ENCODE measurements at places on chromosomes 1 and 21. TPM values are rescaled to one million over a fixed set of nuclear protein-coding genes. Genes with fewer than 3 reads are reported as not detected.

Gene XCL2
- 1.1 TPM for total RNA-seq

Gene LCE2C
- total RNA-seq = not detected

DNA sequence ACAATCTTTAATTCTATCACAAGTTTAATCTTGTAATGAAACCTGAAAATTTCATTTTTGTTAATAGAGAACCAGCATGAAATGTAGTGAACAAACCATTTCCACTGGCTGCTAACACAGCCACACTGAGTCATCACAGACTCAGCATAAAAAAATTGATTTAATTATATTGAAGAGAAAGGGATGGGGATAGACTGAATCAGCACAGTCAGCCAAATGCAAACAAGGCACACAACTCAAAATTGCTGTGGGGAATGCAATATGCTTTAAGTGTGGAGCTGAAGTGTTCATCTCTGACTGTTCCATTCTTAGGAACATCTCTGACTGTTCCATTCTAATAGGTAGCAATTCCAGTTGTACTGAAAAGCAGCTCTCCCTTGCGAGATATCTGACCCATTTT lies 299.8 kb downstream of the MRPL39 start:
- DNase-seq = no peak
- H3K27me3 ChIP-seq = peaks cover 1% of the 10 kb centered on the region
- H3K27ac ChIP-seq = no peak overlapping the region
- no peaks in the 10 kb centered on the region for H3K4me1 ChIP-seq

- DNase-seq = no peak
- H3K36me3 ChIP-seq = no peaks in the 10 kb centered on the region
- H3K4me3 ChIP-seq = no peak overlapping the region
- H3K27me3 ChIP-seq = no peaks in the 10 kb centered on the region
Measured at GRCh38 chr1:31432592-31433395, 19.8 kb downstream of the SERINC2 start.

DNA sequence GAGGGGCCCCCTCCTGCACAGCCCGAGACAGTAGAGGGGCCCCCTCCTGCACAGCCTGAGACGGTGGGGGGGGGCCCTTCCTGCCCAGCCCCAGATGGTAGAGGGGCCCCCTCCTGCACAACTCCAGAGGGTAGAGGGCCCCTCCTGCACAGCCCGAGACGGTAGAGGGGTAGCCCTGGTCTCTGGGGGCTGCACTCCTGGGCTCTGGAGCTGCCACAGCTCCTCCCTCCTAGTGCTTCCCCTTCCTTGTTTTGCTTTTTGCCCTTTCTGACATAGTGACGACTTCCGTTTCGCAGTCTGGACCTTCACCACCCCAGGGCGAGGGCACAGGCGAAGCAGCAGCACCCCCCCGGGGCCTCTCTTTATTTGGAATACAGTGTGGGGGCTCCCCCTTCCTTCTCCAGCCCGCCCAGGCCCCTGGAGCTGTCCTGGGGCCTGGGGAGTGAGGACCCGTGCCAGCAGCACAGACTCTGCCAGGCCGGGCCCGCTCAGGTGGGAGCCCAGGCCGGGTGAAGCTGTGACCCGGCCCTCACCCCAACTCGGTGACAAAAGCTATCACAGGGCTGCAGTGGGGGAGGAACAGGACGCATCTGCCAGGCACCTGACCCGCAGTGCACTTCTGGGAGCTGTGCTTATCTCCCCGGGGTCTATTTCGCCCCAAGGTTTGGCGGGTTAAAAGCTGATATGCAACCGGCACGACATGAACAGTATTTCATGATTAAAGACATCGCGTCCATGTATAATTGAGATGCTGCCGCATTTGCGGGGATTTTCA lies 1.1 kb upstream of the PRXL2B start:
- peak overlapping the region; percentile 83 for H3K4me3 ChIP-seq
- H3K4me1 ChIP-seq = peaks cover 48% of the 10 kb centered on the region
- H3K27me3 ChIP-seq = no peaks in the 10 kb centered on the region
- peak overlapping the region; percentile 92 for H3K27ac ChIP-seq
- no peaks in the 10 kb centered on the region for H3K36me3 ChIP-seq

GRCh38 chr1:202376247-202376646 lies 27.7 kb downstream of the PPP1R12B start:
- no peak overlapping the region for H3K4me3 ChIP-seq
- peaks cover 25% of the 10 kb centered on the region for H3K4me1 ChIP-seq
- H3K27ac ChIP-seq = no peak overlapping the region
- peaks cover 5% of the 10 kb centered on the region for H3K36me3 ChIP-seq
- no peak for DNase-seq
- H3K27me3 ChIP-seq = no peaks in the 10 kb centered on the region

Gene KRTAP21-2
- total RNA-seq = not detected

DNA sequence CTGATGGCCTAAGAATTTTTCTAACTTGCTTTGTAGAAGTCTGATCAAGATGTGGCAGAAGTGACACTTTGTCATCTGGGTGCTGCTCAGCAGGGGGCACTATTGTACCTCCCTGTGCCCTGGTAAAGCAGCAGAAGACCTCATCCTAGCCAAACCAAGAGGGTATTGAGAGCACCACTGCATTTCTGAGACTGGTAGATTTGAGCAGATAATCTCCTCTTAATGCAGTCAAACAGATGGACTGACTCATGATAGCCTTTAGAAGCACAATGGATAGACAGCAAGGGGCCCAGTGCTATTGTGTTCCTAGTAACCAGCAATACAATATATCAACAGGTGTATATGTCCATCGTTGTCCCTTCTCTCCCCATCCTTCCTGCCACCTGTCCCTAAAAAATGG lies 5.7 kb downstream of the TPM3 start:
- H3K27ac ChIP-seq = no peak overlapping the region
- peaks cover 10% of the 10 kb centered on the region for H3K4me1 ChIP-seq
- no peaks in the 10 kb centered on the region for H3K27me3 ChIP-seq
- H3K36me3 ChIP-seq = peaks cover 15% of the 10 kb centered on the region
- peak; percentile 86 for DNase-seq

GRCh38 chr1:67809887-67810286 lies 23.4 kb downstream of the GNG12 start:
- DNase-seq = no peak
- H3K27ac ChIP-seq = no peak overlapping the region
- H3K36me3 ChIP-seq = no peaks in the 10 kb centered on the region
- no peak overlapping the region for H3K4me3 ChIP-seq

DNA sequence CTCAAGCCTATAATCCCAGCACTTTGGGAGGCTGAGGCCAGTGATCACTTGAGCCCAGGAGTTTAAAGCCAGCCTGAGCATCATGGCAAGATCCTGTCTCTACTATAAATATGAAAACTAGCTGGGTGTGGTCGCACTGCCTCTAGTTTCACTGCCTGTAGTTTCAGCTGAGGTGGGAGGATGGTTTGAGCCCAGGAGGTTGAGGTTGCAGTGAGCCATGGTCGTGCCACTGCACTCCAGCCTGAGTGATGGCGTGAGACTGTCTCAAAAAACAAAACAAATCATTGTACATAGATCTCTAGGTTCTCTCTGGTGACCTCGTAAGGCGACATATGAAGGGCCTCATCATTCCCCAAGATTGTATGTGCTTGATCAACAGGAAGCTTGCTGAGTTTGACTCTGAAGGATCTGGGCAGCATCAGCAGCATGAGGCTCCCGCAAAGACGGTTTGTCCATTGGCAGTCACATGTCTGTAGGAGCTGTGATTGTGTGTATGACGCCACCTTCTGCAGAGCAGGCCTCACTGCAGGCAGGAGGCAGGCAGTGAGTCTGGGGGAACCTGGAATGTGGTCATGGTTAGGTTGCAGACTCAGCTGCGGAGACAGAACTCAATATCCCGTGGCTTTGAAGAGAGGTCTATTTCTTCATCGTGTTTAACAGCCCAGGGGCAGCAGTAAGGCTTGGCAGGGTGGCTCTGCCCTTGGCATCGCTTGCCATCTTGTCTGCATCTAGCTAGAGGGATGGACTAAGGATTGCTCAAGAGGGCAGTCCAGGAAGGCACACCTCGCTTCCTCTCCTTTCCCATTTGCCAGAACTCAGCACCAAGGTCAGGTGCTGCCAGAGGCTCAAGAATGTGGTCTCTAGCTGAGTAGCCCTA lies 14.0 kb downstream of the ATP5PO start:
- DNase-seq = peak; percentile 32
- no peaks in the 10 kb centered on the region for H3K4me1 ChIP-seq
- H3K36me3 ChIP-seq = peaks cover 41% of the 10 kb centered on the region
- H3K4me3 ChIP-seq = no peak overlapping the region
- no peak overlapping the region for H3K27ac ChIP-seq

DNA sequence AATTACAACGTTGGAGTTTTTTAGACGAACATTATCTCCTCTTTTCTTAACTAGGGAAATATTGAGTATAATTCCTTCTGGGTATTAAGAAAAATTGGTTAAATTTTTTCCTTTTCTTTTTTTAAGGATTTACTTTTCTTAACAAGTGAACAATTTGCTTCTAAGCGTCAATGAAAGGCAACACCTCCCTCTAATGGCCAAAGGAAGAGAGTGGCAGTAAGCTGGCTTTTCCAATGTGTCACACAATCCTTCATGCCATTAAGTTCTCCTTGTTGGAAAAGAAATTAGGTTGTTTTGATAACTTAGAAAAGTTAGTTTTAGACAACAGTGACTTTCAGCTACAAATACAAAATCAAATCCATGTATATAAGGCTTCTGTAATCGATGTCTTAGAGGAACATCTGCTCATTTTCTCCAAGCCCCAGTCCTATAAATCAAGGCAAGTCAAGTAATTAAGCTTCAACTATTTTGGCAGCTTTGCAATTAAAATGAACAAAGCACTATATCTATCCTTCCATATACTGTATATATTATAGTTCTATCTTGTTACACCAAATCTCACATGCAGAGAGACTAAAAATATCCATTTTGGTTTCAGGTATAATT lies 62.8 kb downstream of the EDEM3 start:
- no peaks in the 10 kb centered on the region for H3K27me3 ChIP-seq
- no peak for DNase-seq
- H3K4me1 ChIP-seq = peaks cover 13% of the 10 kb centered on the region
- H3K27ac ChIP-seq = no peak overlapping the region
- no peak overlapping the region for H3K4me3 ChIP-seq

DNA sequence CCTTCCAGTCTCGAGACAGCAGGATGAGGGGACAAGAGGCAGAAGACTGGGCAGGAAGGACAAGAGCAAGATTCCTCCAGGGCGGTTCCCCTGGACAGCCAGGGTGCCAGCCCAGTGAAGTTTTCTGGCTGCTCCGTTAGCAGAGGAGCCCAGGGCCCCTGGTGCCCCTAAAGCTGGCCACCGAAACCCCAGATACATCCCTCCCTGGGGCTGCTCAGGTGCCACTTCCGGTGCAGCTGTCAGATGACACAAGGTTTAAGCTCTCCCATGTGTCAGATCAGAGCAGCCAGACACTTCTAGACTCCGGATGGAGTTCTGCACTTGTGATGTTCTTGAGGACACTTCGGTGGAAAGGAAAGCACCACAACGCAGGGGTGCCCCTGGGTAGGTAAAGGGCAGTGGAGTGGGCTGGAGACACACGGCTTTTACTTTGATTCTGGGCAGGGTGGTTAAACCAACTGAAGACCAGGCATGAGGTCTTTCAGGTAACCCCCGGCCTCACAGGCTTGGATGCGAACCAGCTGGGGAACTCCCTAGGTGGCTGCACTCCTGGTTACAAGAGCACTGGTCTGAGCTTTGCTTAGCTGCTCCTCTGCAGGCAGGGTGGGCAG lies 85.7 kb downstream of the ITPKB start:
- DNase-seq = peak; percentile 79
- no peak overlapping the region for H3K27ac ChIP-seq
- H3K4me3 ChIP-seq = peak overlapping the region; percentile 78
- peaks cover 20% of the 10 kb centered on the region for H3K4me1 ChIP-seq
- no peaks in the 10 kb centered on the region for H3K27me3 ChIP-seq

DNA sequence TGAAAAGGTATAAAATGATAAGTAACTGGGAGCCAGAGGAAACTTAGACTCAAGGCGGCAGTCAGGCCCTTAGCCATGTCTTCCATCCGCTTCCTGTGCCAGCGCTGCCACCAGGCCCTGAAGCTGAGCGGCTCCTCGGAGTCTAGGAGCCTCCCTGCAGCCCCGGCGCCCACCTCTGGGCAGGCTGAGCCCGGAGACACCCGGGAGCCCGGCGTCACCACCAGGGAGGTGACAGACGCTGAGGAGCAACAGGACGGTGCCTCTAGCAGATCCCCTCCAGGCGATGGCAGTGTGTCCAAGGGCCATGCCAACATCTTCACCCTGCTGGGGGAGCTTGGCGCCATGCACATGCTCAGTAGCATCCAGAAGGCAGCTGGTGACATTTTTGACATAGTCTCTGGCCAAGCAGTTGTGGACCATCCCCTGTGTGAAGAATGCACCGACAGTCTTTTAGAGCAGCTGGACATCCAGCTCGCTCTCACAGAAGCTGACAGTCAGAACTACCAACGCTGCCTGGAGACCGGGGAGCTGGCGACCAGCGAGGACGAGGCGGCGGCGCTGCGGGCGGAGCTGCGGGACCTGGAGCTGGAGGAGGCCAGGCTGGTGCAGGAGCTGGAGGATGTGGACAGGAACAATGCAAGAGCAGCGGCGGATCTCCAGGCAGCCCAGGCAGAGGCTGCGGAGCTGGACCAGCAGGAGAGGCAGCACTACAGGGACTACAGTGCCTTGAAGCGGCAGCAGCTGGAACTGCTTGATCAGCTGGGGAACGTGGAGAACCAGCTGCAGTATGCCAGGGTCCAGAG lies at the start of gene BECN2:
BECN2 (plus strand) TSS at position 76 of the 803 bp plus-strand sequence; CDS start at position 76, 0 bp downstream.
- no peak within 1 kb of the TSS for H3K4me3 ChIP-seq
- H3K27ac ChIP-seq = no peak within 1 kb of the TSS
- H3K27me3 ChIP-seq = no peaks in the 10 kb centered on the region
- H3K36me3 ChIP-seq = no peaks in the 10 kb centered on the region
- no peak for DNase-seq

- H3K4me3 ChIP-seq = no peak overlapping the region
- H3K27me3 ChIP-seq = peaks cover 9% of the 10 kb centered on the region
- DNase-seq = no peak
- H3K4me1 ChIP-seq = no peaks in the 10 kb centered on the region
- H3K27ac ChIP-seq = no peak overlapping the region
Measured at GRCh38 chr1:15189692-15190370, 36.3 kb downstream of the TMEM51 start.
